ENCODE measurements at places on chromosomes 2 and 18.
A peak's percentile ranks its signal among the peaks of the same experiment; 100 is the strongest.

DNA sequence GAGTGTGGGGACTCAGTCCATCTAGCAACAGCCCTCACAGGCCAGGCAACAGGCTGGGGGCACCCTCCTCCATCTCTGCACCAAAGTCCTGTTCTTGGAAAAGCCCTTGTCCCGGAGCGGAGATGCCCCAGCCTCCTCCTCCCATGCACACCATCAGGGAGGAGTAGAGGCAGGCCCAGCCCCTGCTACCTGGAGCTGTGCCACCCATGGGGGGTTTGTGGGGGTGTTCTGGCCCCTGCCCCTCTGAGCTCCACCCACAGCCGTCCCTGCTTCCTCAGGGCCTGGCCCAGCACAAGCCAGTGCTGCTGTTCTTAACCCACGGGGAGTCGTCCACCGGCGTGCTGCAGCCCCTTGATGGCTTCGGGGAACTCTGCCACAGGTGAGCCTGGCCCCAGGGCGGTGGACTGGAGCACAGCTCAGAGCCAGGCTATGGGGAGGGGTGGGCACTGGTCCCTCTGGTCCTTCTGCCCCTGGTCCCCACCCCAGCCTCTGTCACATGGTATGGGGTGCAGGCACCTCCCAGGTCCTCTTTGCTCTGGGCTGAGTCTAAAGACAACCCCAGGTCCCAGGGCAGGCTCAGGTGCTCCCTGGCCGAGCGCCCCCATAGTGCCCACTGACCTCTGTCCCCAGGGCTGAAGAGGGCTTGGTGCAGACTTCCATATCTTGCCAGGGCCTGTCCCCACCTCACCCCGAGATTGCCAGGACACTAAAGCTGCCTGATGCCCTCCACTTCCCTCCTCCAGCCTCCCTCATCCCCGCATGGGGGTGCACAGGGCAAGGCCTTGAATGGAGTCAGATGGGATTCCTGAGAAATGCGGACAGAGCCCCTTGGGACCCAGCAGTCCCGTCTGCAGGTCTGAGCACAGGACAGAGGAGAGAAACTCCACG, 2.7 kb downstream of the AGXT start:
- no peak for DNase-seq

- DNase-seq, result no peak
Measured at GRCh38 chr2:223747392-223748042, 89.9 kb downstream of the AP1S3 start.

DNA sequence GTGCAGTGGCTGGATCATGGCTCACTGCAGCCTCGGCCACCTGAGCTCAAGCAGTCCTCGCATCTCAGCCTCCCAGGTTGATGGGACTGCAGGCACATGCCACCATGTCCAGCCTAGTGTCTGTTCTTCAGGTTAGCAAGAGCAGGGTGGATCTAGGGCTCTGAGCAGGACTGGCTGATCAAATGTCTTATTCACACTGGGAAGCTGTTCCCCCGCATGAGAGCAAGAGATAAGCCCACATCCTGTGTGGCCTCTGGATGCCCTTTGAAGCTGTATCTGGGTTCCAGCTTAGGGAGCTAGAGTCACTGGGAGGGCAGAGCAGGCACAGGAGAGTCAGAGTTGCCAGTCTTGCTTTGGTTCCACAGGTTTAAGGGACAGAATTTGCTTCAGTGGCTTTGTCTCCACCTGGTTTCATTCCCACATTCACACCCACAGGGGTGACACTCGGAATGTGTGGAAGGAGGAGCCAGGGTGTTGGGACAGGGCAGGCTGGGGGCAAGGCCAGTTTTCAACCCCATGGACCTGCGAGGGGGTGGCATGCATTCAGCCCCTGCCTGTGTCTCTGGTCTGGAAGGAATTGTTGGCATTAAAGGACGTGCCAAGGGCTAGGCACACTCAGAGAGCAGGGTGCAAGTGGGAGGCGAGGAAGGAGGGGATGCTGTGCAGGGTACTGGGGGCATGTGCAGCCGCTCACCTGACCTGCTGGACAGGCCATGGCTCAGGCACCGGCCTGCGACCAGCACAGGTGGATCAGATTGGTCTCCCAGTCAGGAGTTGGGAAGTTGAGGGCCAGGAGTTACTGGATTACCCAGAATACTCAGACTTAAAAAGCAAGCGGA, 24.5 kb downstream of the PTPN18 start:
- DNase-seq, result no peak

- peak; percentile 9 for DNase-seq
Measured at GRCh38 chr2:191105082-191105481, 45.7 kb downstream of the STAT4 start.

DNA sequence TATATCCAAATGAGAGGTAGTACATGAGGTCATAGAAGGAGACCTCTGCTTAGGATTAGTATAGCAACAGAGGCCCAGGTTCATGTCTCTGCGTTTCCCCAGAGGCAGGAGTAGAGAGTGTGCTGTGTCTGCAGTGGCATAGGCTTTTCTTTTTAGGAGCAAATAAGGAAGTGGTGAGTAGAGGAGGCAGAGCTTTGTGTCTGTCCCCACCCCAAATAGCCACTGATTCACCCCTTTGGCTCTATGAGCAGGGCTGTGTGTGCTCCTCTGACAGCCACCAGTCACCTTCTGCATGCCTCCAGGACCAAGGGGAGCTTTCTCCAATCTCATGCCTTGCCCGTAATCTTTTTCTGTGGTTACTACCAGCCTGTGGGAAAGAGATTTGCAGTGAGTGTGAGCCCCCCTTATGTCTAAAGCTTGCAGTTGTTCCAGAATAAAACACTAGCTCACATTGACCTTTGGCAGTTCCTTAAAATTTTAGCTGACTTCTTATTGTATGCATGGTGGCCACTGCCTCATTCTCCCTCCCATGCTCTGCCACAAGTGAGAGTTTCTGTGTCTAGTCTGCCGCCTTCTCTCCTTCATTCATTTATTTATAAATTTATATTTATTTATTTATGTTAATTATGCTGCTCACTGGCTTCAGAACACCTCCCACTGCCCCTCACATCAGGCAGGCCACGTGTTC, 23.5 kb upstream of the ELAC1 start:
- DNase-seq, result no peak

- peak; percentile 51 for DNase-seq
Measured at GRCh38 chr18:24227977-24228666, 89.3 kb downstream of the CABYR start.

DNA sequence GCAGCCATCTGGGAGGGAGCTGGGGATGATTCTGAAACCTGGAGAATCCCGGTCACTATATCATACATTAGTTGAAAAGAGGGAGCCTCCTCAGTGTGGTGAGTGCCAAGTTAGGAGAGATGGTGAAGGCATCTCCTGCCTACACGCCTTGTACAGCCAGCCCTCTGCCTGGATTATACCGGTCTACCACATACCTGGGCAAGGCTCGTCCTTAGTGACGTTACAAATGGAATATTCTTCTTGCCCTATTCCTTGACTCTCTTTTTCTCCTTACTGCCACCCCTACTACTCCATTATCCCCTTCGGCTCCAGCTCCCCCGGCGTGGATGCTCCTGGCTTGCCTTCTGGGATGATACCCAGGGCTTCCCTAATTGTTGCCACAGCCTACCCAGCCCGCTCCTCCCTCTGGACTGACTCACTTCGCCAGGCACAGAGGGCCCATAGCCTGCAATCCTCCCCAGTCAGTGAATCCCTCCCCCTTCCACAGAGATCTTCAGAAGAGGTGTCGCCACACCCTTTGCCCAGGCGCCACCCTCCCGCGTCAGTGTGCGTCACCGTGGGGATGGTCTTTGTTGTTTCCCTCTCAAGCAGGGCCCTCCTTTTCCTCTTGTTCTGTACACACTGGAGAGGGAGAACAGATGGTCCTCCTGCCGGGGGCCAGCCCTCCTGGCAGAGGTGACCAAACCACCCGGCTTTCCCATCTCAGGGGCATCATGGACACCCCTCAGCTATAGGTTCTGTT, 115.2 kb upstream of the EPAS1 start:
- DNase-seq, result no peak

DNA sequence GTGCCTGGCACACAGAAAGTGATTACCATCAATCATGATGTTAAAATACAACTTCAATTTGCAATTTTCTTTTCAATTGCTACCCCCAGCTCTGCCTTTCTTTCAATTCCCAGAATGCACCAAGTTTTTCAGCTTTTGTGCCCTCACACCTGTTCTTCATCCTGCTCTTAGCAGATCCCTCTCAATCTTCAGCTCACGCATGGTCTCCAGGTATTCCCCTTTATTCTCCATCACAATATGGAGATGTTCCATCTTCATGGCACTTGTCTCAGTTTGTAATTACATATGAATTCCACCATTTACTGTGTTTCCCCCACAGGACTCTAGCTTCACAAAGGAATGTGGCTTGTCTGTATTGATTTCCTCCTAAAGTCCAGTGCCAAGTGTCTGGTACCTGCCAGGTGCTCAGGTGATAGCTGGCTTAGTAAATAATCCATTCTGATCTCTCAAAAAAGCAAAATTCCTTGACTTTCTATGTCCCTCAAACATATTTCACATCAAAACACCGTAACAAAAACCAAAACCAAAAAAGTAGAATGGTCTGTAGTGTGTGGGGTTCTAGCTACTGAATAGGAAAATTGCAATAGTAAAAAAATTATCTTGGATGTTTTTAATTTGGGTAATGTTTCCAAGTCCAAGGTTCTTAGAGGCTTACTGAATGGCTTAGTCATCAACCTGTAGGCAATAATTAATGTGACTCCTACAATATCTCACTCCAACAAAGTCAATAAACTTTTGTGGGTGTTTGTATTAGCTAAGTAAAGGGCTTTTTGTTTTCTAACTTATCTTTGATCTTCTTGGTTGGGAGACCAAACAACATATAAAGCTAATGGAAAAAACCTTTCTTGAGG, 2.9 kb upstream of the INSIG2 start:
- no peak for DNase-seq

DNA sequence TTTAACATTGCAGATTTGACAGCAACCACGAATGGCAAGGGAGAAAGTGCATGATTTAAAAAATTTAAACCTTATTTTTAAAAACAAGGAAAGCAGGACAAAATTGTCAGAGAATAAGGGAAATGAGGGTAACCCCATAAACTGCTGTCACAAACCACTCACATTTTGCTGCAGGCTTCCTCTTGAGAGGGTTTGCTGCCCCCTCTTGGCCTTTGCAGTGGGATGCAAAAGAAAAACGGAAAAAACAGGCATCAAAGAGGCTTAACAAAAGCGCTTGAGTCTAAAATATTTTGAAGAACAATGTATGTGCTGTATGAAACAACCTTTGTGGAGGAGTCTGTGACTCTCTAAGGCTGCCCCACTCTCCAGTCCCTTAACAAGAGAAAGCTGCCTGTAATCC, 91.6 kb downstream of the TMX3 start:
- DNase-seq, result peak; percentile 60

GRCh38 chr2:62675062-62675461, 30.5 kb upstream of the EHBP1 start:
- no peak for DNase-seq

DNA sequence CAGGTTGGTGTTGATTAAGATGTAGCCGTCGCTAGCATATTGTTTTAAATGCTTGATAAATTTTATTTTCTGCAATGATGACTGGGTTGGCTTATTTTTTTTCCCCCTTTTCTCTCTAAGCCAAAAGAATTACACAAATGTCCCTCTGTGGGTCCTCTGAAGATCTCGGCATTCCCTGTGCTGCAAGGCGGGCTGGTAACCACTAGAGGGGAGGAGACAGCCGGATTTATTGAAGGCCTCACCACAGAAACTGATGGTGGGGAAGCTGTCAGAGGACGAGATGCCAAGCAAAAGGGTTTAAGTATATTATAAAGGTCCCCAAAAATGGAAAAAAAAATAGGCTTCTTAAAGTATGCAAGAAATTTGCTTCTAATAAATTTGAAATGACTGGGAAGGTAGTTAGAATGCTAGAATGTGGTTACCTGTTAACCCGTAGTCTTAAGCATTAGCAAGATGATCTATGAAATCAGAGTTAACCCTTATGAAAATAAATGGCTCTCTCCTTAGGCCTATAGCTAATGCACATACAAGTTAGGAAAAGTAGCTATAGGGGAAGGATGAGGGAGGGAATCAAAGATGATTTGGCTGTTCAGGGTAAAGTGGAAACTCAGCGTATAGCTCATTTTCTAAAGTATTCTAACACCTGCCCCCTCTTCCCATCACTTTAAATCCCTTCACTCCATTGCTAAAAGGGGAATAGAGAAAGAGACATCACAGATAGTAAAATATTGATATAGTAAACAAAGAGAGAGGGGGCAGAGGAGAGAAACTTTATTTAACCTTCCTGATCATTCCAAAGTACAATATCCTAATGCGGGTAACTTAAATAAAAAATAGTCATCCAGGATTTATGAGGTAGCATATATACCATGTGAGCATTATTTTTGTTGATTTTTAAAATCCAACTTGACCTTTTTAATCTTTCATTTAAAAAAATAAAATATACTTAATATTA, 894.5 kb upstream of the POU3F3 start:
- peak; percentile 34 for DNase-seq

GRCh38 chr2:98335271-98335670, 11.0 kb upstream of the CNGA3 start:
- DNase-seq, result no peak

- peak; percentile 75 for DNase-seq
Measured at GRCh38 chr2:59301466-59302402, 1060.6 kb upstream of the FANCL start.

- peak; percentile 34 for DNase-seq
Measured at GRCh38 chr2:209579230-209579749, 155.4 kb downstream of the MAP2 start.

DNA sequence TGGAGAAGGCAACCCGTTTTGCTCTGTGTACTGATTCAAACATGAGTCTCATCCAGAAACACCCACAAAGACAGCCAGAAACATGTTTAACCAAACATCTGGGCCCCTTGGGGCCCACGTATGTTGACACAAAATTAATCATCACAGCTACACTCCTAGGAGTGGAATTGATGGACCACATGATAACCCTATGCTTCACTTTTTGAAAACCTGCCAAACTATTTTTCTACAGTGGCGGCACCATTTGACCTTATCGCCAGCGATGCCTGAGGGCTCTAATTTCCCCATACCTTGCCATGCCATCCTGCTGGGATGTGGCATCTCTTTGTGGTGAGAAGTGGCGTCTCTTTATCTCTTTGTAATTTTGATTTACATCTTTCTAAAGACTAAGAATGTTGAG, 38.5 kb downstream of the PSMG2 start:
- DNase-seq, result peak; percentile 51

DNA sequence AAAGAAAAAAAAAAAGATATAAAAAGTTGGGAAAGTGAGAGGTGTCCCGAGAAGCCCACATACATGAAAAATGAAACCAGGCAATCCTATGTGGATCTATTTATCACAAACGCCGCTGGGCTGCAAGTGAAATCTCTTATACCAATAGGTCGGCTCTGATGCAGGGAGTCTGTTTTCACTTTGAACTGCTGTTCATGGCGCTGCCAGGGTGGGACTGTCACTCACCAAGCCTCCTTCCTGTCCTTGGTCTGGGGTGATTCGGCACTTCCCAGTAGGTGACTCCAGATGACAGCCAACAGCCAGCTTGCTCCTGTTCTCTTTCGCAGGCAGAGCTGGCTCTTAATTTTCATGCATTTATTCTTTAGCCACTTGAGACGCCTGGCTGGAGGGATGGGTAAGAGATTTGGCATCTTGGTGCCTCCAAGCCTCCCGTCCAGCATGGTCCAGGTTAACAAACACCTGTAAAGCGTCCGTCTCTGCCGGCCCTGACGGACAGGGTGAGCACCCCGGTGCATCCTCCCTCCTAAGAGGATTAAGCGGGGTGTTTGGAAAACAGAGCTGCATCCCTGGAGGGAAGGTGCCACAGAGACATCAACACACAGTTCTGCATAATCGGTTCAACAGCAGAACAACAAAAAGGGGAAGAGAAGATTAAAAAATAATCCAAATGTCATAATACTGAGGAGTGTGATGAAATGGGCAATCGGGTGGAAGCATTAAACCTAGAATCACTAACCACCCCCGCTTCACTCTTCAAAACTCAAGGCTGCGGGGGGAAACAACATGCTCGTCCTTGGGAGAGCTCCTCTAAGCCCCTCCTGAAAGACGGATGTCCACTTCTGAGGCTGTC, 58.7 kb downstream of the STEAP3 start:
- no peak for DNase-seq

- DNase-seq, result peak; percentile 54
Measured at GRCh38 chr18:9619990-9620389, 5.6 kb upstream of the PPP4R1 start.
